ENCODE measurements at places on chromosomes 6 and 20.

DNA sequence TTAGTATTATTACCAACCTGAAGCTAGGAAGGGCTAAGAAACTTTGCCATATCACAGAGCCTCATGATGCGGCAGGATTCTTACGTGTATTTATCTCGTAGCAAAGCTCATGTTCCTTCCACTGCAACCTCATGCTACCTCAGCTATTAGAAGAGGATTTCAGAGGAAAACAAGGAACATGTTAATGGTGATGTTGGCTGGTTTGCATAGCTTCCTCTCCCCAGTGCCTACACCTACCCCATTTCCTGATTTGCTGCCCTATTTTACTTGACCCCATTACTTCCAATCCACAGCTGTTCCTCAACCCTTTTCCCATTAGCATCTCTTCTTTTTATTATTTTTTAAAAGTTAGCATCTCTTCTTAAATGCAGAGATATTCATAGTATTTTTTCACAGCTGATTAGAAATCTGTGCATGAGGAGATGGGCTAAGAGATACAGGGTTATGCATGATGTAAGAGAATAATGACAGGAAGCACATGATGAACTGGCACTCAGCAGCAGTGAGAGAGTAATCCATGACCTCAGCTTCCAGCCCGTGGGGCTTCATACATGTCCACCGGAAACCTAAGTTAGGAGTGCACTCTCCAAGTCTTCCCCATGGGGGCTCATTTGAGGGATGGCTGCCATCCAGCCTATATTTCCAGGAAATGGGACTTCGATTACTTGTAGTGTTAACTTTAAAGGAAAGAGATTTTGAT is 106.1 kb upstream of the ASF1A start:
- no peak for DNase-seq

DNA sequence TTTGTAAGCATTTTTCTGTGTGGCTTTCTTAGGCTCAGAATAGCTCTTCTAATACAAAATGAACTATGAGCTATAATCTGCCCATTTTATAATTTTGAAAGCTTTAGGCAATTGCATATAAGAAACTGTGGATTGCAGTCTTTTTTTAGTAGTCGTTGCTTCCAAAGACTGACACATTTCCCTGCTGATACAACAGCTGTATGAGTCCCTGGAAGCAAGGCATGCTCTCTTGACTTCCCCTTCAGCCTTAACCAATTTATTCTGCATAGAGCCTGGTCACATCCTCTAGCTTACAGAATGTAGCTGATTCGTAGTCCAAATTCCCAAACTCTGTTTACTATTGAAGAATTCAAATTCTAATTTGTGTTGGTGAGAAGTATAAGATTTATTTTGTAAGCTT is 155.3 kb upstream of the EYA4 start:
- no peak for DNase-seq

GRCh38 chr20:29874476-29875202 is 1382.8 kb upstream of the DEFB115 start:
- no peak for DNase-seq

GRCh38 chr6:82441047-82441855 is 77.6 kb downstream of the TPBG start:
- no peak for DNase-seq

All from NCI-H345 (cell line).